ENCODE measurements at places on chromosomes 6 and 20.

- no peak for ATAC-seq
Observed at GRCh38 chr20:19620446-19620845, 137.6 kb upstream of the RIN2 start.

DNA sequence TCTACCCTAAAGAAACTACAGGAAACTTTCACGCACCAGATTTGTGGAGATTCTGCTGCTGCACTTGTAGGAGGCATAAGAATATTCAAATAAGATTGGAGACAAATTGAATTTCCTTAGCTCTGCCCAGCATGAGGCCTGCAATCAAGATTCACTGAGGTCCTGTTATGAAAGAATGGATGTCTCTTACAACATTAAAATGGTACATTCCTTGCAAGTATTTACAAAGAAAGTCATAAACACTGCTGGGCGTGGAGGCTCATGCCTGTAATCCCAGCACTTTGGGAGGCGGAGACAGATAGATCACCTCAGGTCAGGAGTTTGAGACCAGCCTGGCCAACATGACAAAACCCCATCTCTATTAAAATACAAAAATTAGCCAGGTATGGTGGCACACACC lies 74.0 kb upstream of the MAP3K4 start:
- ATAC-seq = no peak

DNA sequence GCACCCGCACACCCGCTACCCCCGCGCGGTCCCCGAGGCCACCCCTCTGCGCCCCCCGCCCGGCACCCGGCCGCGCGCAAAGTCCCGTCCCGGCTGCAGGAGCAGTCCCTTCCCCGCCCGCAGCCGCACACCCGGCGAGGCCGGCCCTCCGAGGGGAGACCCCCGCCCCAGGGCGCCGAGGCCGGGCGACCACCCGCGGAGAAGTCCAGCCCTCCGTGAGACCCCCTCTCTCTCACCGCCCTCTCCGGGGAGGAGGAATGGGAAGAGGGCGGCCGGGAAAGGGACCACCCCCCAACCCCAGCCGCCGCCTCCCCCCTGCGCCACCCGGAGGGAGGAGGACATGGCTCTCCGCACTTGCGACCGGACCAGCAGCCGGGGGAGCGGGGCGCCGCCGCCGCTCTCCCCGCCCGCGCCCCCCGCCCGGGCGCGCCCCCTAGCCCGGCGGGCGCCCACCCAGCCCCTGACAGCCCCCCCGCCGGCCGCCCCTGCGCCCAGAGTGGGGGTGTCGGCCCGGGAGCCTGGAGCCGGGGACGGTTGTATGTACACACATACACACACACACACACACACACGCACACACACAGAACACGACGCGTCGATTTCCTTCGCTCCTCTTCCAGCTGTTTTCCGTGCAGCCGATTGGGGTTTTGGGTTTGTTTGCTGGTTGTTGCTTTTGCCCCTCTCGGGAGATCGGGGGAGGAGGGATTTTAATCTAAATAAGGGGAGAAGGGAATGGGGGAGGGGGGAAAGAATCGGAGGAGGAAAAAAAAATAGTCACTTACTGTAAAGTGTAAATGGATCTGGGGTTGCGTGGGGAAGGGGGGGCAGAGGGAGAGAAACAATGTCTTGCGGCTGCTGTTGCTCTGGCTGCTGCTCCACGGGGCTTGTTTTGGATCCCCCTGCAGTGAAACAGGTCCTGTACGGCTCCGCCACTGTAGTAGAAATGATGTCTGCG lies at the start of gene ATXN1:
TSS of gene ATXN1 (minus strand) at position 945 of the 955 bp plus-strand sequence.
- ATAC-seq = no peak

GRCh38 chr20:63686492-63687321 lies 9.7 kb upstream of the TNFRSF6B start:
- peak; percentile 86 for ATAC-seq

DNA sequence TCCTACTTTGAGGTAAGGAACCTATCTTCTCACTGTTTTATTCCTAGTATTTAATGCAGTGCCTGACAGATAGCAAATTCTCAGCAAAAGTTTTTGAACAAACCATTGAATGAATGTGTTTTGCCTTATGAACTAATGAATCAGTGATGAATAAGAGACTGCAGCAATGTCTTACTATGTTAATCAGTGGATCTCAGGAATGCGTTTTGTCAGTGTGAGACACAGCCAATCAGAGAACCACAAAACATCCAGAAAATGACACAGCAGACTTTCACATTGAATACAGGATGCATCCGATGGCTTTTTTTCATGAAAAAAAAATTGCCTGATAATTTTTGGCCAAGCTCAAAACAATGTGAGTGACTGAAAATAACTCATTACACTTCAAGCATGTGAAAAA lies 270.5 kb downstream of the BMP2 start:
- no peak for ATAC-seq

DNA sequence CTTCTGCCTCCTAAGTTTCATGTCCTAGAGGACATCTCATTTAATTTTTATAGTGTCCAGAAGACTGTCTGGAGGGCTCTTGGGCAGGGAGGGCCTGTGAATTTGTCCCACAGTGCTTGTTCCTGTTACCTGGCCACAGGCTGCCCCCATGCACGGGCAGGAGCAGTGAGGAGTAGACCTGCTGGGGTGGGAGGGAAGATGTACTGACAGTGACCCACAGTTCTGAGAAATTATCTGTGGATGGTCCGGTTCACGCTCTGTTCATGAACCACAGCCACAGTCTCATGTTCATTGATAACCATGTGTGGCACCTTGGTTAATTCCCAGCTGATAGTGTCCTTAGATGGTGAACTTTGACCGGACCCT lies 18.8 kb upstream of the ZNF831 start:
- no peak for ATAC-seq

DNA sequence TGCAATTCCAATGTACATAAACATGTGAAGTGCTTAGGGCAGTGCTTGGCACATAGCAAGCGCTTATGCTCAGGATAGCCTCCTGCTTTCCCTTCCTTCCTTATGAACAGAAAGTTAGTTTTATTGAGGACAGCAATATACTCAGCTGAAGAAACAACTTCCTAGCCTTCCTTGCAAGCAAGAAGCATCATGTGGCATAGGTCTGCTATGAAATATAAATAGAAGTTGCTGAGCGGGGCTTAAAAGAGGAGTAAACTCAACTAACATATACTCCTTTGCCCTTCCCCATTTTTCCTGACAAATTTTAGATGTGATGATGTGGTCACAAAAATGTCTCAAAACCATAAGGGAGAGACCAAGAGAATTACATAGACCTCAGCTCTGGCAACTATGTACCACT lies 98.9 kb downstream of the KIF16B start:
- no peak for ATAC-seq

- no peak for ATAC-seq
Observed at GRCh38 chr20:822651-823573, 10.6 kb upstream of the FAM110A start.

DNA sequence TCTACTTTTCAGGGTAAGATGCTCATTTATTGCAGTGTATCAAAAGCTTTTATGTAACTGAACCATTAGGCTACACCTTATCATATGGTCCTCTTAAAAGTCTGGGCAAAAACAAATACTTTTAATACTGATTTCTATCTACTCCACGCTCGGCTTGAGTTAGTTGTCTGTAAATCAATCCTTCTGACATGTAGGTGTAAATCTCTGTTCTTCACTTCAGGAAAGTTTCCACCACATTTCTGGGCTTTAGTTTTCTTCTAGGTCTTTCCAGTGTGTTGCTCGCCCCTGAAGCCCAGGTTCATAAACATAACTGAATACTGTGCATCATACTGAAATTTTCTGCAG lies 89.2 kb upstream of the RNF217 start:
- no peak for ATAC-seq

- ATAC-seq = no peak
Observed at GRCh38 chr6:80608881-80609280, 502.4 kb downstream of the BCKDHB start.

- ATAC-seq = no peak
Observed at GRCh38 chr20:53937339-53937741, 133.1 kb downstream of the BCAS1 start.

Measured in activated T-helper 17 cell treated with anti-CD3 and anti-CD28 coated beads, Interleukin-2, amount 50 U/mL, for 72 hours (primary cell).